Esophagus mucosa (tissue), 1 donor: ENCODE measurements at places on chromosomes 4 and X. TPM values are rescaled to one million over a fixed set of nuclear protein-coding genes. Genes with fewer than 3 reads are reported as not detected.

Gene GPR119
- total RNA-seq: not detected

Gene POF1B
- 30.9 TPM for total RNA-seq

Gene CCDC120
- 27.7 TPM for total RNA-seq

Gene PAGE5
- total RNA-seq: not detected

Gene FGFR3
- 150 TPM for total RNA-seq

Gene TEX13B
- total RNA-seq: not detected

Gene GAGE12F
- not detected for total RNA-seq

Gene ITM2A
- total RNA-seq: 13.8 TPM
